ENCODE measurements at places on chromosomes 3 and 15. TPM values are rescaled to one million over a fixed set of nuclear protein-coding genes. Genes with fewer than 3 reads are reported as not detected.

P2RY12 gene
- total RNA-seq = 3.7 TPM

CHRNA5 gene
- total RNA-seq = 0.74 TPM

UNC45A gene
- total RNA-seq = 63.6 TPM

MLF1 gene
- total RNA-seq = 14.3 TPM

ADAMTS7 gene
- total RNA-seq = 8.9 TPM

SNTN gene
- not detected for total RNA-seq

SERINC4 gene
- total RNA-seq = not detected

GOLGA6L7 gene
- not detected for total RNA-seq

EOMES gene
- total RNA-seq = 0.24 TPM

TMC3 gene
- not detected for total RNA-seq

ROBO2 gene
- total RNA-seq = 3.4 TPM

CELSR3 gene
- 0.67 TPM for total RNA-seq
